ENCODE measurements at places on chromosomes 4 and X.

DNA sequence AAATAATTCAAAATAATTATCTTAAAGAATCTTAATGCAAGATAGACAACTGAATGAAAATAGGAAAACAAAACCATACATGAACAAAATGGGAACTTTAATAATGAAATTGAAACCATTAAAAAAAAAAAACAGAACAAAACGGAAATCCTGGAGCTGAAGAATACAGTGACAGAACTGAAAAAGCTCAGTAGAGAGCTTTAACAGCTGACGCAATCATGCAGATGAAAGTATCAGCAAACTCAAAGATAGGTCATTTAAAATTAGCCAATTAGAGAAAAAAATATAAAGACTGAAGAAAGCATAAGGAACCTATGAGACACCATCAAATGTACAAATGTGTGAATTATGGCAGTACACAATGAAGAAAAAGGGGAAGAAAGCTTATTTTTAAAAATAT lies 18.8 kb downstream of the SLC25A31 start:
- no peak for ATAC-seq

DNA sequence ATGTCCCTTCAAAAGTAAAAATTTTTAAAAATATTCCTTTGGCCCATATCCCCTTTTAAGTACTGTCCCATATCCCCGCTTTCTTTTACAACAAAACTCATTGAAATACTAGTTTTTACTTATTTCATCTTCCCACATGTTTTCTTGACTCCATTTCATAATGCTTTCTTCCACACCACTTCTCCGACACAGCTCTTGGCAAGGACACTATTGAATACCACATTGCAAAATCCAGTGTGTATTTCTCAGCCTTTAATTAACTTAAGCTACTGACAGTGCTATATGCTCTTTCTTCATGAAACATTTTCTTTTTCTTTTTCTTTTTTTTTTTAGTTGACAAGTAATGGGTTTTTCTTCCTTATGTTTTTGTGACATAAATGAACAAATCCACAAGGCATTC lies 28.8 kb downstream of the PRDM8 start:
- ATAC-seq, result no peak

GRCh38 chr4:155724731-155725130 lies 34.1 kb upstream of the GUCY1B1 start:
- ATAC-seq, result no peak

GRCh38 chr4:179536694-179537093 lies 2094.5 kb upstream of the AGA start:
- no peak for ATAC-seq

DNA sequence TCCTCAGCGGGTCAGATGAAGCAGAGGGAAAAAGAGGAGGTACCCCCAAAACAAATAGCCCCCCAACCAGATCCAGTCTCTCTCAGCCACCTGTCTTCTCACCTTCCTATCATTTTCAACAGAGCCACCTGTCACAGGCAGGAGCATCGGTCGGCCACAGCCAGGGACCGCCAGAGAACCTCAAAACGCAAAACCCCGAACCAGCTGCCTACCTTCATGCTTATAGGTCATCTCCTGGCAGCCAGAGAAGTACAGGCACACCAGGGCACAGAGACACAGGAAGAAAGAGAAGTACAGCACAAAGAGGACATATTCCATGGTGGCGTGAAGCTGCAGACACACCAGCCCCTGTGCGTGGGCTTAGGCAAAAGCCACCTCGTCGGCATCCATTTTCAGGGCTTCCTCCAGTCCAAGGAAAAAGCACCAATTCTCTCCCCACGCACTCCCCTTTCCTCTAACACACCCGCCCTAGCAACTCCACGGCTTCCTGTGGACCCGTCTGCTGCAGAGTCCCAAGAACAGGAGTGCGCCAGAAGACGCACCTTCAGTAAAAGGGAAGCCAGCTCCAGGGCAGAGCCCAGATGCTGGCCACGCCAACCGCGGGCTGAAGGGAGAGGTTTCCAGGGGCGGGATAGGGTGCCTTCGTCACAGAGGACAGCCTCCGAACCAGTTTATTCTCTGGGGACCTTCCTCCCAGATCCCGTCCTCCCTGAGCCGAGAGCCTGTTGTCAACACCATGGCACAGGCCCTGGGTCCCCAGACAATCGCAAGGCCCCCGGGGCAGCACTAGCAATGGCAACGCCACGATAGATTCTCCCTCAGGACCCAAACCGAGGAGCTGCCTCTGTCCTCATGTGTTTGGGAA lies 51.8 kb upstream of the C4orf50 start:
- no peak for ATAC-seq

- no peak for ATAC-seq
These were observed 211.1 kb upstream of the MAMLD1 start for GRCh38 chrX:150152036-150152435.

GRCh38 chr4:160510928-160511327 lies 1408.0 kb downstream of the RAPGEF2 start:
- ATAC-seq, result peak; percentile 17

GRCh38 chr4:164423819-164424218 lies 330.1 kb upstream of the SMIM31 start:
- no peak for ATAC-seq

GRCh38 chrX:16308773-16309172 lies 141.5 kb downstream of the MAGEB17 start:
- no peak for ATAC-seq

DNA sequence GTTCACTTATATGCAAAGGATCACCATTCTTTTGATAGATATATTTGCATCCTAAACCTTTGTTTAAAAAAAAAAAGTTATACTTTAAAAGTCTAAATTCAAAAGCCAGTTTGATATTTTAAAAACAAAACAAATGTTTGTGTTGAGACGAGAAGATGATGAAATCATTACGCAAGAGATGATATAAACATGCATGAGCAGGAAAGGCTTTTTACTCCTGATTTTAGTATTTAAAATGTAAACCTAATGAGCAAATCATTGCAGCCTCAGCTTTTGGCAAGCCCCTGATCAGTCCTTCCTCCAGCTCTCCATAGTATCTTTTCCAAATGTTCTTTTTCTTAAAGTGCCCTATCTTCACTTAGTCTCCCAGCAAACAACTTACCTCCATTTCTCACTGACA lies 115.6 kb downstream of the ARAP2 start:
- ATAC-seq, result no peak

- ATAC-seq, result no peak
These were observed 164.1 kb downstream of the PPP3CA start for GRCh38 chr4:101183221-101183620.

DNA sequence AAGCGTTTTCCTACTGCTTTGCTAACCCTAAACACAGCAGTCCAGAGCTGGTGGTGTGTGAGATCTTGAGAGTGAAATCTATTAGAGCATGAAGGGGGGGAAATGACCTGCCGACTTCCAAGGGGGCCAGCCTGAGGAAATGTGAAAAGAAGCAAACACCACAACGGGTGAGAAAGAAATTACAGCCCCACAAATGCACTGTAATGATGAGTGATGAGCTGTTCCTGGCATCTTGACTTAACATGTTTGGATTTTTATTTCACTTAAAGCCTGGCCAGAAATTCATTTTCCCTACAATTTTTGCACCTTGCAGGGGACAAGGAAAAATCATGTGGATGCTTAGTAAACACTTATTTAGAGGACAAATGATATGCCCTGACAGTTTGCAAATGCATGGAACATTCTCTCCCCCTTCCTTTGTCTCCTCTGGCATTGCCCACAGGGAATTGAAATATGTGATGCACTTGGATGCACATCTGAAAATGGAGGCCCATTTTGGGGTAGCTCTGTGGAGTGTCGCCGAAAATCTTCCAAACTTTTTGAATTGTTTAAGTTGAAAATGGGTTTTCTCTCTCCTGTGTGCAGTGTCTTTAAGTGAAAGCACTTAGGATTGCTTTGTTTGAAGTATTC lies 84.3 kb upstream of the TMEM150C start:
- ATAC-seq, result no peak

DNA sequence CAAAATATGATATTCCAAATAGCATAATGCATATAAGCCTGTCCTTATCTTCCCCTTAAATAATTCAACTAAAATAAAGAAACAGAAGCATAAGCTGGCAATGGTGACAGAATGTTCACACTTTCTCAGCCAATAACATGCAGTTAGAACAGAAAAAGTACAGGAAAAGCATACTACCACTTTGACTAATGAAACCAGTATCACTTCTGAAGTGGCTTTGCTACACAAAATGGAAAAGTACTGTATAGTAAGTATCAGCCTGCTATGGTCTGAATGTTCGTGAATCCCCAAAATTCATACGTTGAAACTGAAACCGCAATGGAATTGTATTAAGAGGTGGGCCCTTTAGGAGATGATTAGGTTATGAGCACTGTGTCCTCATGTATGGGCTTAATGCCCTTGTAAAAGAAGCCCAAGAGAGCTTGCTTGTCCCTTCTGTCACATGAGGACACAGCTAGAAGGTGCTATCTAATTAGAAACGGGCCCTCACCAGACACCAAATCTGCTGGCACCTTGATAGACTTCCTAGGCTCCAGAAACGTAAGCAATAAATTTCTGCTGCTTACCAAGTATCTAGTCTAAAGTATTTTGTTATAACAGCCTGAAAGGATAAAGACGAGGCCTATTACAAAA lies 102.6 kb downstream of the PRDM5 start:
- ATAC-seq, result no peak

DNA sequence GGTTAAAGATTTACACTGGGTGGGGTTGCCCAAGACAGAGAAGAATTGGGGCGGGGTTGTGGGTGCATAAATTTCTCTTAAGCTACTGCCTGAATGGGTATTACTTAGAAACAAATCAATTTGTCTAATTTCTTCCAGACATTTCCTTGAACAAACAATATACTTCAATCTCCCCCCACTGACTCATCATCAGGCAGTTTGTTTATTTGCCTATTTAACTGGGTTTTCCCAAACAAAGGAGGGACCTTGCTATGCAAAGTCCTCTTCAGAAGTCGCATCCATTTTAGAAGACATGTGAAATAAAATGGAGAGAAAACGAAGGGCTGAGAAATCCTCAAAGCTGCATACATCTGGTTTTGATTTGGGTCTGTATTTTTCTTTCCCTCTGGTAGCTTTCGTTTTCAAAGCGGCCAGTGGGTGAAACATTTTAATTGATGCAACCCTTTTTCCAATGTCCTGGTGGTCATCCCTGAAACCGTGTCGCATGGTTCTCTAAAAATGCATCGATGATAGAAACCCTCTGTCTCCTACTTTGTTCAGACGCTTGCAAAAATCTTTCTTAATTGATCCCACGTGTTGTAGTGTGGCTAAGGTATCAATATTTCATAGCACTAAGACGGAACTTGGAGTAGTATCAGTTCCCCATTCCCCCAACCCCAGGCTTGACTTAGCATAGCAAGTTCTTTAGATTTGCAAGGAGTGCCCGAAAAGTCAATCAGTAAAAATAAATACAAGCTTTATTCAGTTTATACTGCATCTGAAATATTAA lies 115.1 kb upstream of the MXRA5 start:
- ATAC-seq, result no peak

GRCh38 chr4:158644760-158645159 lies 26.9 kb downstream of the C4orf46 start:
- ATAC-seq, result no peak

DNA sequence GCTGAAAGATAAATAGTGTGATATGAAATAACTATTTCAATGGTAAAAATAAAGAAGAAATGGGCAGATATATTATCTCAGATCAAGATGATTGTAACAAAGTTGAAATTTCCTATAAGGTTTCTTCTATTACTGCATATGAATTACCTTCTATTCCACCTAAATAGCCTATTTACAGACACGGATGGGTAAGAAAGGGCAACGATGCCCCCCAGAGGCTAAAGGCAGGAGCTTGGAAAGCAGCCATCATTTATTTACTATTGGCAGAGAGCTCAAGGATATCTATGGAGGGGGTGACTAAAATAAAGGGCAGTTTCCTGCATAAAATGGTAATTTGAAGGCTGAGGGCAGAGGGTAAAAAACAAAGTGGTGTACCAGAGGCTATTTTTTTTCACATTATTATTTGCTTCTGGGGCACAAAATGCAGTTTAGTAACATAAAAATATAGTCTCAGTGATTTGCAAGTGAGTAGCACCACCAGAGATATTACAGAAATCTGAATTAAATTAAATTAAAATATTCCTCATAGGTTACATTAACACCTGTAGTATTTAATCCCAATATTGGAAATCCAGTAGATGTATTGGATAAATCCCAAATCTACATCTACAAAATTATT lies 123.1 kb downstream of the BTC start:
- ATAC-seq, result peak; percentile 28

- ATAC-seq, result no peak
These were observed 38.2 kb downstream of the C4orf50 start for GRCh38 chr4:5979981-5980380.

DNA sequence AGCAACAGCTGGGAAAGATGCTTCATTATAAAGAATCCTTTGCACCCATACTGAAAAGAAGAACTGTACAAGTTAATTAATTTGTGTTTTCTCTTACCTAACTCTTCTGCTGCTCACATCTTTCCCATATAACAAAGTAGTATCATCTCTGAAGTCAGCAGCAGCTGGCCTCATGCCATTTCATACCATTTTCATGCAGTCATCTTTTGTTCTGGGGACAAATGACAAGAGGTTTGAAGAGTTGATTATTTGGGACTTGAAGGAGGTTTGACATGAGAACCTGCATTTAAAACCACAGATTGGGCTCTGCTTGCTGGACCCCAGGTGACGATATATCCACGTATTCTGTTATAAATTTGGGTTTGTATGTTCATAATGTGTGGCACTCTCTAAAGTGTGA lies 430.3 kb downstream of the SPRY1 start:
- no peak for ATAC-seq

DNA sequence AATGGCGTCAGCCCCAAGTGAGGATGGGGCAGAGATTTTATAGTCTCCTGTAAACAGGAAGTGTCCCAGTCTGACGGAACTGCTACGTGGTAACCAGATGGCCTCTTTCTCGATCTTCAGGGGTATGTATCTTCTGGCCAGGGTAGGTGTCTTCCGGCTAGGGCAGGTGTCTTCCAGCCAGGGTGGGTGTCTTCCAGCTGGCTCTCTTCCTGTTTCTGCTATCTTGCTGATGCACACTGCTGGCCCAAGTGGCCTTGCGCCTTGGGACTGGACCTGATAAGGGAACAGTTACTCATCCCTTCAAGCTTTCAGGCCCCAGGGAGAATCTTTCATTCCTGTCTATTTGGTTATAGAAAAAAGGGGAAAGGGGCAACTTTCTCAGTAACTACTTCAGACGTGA lies 178.7 kb upstream of the MAGEE2 start:
- ATAC-seq, result no peak

DNA sequence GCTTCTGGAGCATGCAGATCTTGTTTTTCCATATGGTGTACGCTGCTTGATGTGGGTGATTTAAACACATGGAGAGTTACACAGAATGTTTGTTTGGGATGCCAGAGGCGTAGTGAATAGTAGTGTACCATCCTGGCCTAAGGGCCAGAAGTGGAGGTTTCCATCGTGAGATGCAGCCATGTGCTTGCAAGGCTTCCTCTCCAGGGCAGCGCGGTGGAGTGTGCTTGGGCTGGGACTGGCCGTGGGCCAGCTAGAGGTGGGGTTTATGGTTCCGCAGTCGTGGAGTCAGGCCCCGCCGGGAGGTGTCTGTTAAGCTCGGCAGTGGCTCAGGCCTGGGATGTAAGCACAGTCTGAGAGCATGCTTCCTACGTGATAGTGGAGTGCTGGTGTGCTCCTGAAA lies 14.0 kb downstream of the STOX2 start:
- no peak for ATAC-seq

Measured in activated CD4-positive, CD25-positive, alpha-beta regulatory T cell treated with anti-CD3 and anti-CD28 coated beads, Interleukin-2, amount 50 U/mL, for 24 hours (primary cell).